ENCODE measurements at places on chromosomes 2 and 18. TPM values are rescaled to one million over a fixed set of nuclear protein-coding genes. Genes with fewer than 3 reads are reported as not detected.

DNA sequence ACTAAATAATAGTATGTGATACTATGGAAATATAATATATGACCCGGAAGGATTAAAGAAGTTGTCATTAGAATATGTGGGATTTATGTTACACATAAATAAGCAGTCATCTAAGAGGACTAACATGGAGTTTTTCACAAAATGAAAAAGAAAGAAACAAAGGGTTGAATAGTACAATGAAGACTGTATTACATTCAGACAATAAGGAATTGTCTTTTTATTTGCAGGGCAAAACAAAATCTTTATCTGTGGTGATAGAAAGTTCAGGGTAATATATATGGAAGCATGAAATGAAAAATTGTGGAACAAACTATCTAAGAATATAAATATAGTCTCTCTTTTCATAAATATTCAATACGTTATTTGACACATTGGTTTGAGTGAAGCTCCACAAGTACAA, 5.8 kb downstream of the ERMN start:
- H3K36me3 ChIP-seq: peaks cover 25% of the 10 kb centered on the region
- no peak overlapping the region for H3K4me3 ChIP-seq
- H3K27ac ChIP-seq: no peak overlapping the region

- H3K27me3 ChIP-seq: peaks cover 3% of the 10 kb centered on the region
- peaks cover 24% of the 10 kb centered on the region for H3K4me1 ChIP-seq
- peaks cover 9% of the 10 kb centered on the region for H3K36me3 ChIP-seq
These were observed 758 bp downstream of the RIF1 start for GRCh38 chr2:151410485-151410834.

DNA sequence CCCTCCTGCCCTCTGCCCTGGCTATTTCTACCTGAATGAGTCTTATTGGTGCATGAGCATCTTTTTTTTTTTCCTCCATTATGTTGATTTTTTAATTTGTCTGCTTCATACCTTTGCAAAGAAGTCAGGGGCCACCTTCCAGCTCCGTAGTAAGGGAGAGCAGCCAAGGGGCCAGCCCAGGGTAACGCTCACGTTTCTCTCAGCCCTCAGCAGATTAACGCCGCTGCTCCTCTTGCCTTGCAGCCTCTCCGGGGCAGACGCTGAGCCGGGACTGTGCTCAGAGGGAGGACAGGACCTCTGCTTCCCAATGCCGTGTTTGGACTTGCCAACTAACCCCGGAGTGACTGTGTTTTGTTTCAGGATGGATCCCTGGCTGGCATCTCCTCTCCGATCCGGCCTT, 241.7 kb downstream of the ATAD2B start:
- no peak for DNase-seq
- no peaks in the 10 kb centered on the region for H3K27me3 ChIP-seq
- peaks cover 18% of the 10 kb centered on the region for H3K4me1 ChIP-seq
- H3K27ac ChIP-seq: no peak overlapping the region
- H3K4me3 ChIP-seq: no peak overlapping the region
- H3K36me3 ChIP-seq: no peaks in the 10 kb centered on the region

DNA sequence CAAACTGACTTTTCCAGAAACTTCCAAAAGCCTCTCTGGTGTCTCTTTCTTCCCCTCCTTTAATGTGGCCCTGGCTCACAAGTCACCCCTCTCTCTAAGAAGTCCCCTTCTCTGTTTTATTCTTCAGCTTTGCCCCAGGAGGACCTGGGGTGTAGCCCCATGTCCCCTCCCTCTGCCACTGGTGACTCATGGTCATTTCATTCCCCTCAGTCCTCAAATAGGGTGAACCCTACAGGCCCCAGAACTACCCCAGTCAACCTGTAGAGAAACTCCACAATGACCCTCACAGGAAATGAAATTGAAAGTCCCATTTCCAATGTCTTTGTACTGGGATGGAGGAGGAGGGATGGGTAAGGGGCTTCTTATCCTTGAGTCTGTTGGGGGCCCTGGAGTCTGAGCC, 6.2 kb upstream of the SPEG start:
- no peak overlapping the region for H3K27ac ChIP-seq
- no peak overlapping the region for H3K4me3 ChIP-seq
- no peaks in the 10 kb centered on the region for H3K36me3 ChIP-seq
- no peak for DNase-seq

DNA sequence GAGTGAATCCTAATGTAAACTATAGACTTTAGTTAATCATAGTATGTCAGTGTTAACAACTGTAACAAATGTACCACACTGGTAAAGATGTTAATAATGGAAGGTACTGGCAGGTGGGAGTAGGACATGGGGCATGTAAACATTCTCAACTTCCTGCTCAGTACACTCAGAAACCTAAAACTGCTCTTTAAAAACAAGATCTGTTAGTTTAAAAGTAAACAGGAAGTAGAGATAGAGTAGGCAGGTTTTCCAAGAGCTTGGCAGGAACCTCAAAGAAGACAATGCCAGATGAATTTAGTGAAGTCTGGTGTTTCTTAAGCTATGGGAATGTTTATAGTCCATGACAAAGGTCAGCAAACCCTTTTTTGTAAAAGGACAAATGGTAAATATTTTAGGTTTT, 46.6 kb downstream of the CCDC138 start:
- no peaks in the 10 kb centered on the region for H3K27me3 ChIP-seq
- H3K4me3 ChIP-seq: no peak overlapping the region

DNA sequence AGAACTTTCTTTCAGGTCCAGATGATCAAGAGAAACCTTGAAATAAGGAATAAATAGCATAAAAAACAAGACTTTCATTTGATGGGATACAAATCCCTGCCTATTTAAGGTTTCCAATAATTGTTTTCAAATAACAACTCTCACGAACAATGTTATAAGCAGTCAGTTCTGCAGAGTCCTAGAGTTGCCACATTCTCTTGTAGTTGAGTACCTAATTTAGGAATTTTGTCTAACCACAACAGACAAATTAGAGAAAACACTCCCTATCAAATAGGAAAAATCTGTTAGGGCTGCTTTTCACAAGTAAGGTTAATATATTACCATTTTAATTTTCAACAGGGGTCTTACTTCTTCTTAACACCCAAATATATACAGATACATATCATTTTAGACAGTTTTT, 130.1 kb upstream of the CDH20 start:
- no peaks in the 10 kb centered on the region for H3K27me3 ChIP-seq
- no peaks in the 10 kb centered on the region for H3K4me1 ChIP-seq
- no peaks in the 10 kb centered on the region for H3K36me3 ChIP-seq
- H3K4me3 ChIP-seq: no peak overlapping the region
- no peak overlapping the region for H3K27ac ChIP-seq
- no peak for DNase-seq

Gene SATB2
- total RNA-seq: 0.06 TPM

Gene TLX2
- total RNA-seq: 0.69 TPM
